ELR (cell line): ENCODE measurements at places on chromosomes 4 and X.

GRCh38 chrX:23952391-23952790, 44.6 kb downstream of the CXorf58 start:
- DNase-seq, result peak; percentile 5

DNA sequence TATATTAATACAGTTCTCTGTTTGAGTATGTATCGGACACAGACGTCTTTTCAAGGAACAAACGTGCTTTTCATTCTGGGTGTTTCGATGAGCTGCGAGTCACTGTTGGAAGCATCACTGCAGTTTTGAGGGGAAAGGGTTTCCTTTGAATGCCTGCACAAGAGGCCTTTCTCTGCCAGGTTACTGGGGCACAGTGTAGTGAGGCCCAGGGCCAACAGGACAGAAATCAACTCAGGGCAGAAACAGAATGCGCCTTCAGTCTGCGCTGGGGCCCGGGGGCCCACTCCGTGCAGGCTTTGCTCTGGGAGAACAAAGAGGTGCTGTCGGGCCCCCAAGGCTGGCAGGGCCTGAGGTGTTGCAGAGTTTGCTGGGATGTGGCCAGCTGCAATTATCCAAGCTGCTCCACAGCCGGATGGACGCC, 2.3 kb upstream of the PPP2R3B start:
- no peak for DNase-seq

DNA sequence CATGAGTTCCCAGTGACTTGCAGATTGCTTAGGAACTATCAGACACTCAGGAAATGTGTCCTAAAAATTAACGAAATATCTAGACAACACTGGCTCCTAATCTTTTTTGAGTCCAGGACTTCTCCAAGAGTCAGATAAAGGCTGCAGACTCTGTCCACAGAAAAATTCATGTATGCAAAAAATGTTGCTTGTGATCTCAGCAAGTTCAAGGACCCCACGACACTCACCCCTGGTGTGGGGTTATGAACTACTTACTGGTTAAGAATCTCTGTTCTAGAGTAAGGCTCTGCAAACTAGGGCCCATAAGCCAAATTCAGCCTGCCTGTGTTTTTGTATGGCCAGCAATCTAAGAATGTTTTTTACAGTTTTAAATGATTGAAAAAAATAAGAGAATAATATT, 93.2 kb downstream of the MBNL3 start:
- no peak for DNase-seq

- no peak for DNase-seq
Observed at GRCh38 chr4:189385098-189385497, 555.6 kb upstream of the FRG1 start.

DNA sequence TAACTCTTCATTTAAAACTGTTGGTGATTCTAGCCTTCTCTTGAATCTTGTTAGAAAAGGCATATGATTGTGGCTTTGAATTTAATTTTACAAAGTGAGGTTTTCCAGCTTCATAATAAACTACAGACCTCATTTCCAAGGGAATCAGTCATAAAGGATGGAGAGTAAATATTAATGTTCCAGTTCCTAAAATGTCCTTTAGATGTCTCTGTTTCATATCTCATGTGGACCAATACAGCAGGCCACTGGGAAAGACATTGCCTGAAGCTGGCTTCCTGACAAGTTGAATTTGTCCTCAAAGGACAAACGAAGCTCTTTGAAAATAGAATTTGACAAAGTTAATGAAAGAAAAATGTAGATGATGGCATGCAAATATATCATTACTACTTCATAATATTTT, 125.4 kb downstream of the ZNF330 start:
- DNase-seq, result peak; percentile 68

DNA sequence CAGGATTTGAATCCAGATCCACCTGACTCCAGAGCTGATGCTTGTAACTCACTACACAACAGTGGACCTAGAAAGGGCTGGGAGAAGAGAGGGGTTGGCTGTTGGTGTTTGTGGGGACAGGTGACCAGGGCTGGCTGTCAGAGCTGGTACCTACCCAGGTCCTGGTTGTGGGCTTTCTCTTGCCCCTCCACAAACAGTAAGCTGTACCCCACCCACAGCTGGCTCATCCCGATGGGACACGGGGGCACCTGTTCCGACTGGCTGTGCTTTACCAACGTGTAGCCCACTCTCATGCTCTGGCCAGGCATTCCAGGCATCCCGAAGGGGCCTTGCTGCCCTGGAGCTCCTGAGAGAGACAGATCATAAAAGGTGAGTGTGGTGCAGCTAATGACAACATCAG, 68.7 kb downstream of the ATG4A start:
- DNase-seq, result no peak

DNA sequence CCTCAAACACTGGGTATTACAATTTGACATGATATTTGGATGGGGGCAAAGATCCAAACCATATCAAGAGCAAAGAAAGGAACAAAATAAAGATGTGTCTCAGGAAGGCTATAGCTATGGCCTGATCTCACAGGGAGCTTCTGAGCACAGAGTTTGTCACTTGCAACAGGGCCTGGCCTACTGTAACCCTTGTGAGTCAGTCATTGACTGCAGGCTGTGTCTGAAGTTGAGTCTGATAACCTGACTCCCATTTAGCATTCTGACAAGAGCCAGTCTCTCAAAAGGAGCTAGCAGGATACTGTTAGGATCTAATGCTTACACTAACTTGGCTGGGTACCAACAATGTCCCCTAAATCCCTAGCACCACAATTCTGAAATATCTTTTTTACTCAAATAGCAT, 612.5 kb upstream of the TECRL start:
- DNase-seq, result no peak

DNA sequence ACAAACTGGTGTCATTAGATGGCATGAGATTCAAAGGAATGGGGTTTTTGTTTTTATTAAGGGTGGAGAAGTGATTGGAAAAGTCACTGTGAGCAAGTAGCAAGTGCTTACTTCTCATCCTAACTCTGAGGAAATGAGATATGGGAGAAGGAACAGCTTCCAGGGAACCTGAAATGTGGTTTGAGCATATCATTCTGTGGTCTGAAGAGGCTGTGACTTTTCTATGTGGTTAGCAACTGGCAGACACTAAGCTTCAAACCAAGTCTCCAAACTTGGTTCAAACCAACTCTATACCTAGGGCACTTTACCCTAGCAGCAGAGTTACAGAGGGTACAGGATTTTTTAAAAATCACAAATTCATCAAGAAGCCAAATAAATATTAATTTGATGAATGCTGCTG, 58.2 kb downstream of the DCLK2 start:
- peak; percentile 65 for DNase-seq

DNA sequence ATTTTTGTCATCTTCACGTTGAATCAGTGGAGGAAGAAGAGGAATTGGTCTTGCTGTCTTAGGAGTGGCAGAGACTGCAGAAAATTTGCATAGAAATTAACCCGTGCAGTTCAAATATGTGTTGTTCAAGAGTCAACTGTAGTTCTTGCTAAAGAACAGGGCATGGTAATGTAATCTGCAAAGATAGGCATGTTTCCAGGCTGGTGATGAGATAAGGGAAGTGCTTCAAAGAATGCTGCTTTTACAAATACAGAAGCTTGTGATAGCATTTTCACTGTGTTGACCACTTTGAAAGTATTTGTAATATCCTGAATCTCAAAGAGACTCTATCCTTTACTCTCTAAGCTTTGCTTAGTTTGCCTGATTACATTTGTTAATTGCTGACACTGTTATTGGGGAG, 60.1 kb downstream of the PRRG1 start:
- no peak for DNase-seq

DNA sequence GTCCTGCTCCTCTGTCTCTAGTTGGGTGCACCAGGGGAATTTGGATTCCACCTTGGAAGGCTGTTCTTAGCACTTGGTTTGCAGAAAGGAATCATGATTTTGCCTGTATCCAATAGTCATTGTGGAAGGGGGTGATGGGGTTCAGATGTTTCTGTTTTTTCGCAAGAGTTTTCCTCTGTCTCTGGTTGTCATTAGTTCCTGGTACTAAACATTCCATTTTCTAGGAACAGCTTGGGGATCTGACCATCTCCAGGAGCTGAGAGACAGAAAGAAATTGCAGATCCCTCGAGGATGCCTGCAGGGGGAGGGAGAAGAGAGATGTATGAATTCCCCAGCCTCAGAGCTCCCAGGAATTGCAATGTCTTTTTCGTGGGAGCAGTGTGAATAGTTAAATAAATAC, 70.9 kb downstream of the CYTL1 start:
- DNase-seq, result no peak
